ENCODE measurements at places on chromosomes 3 and 15. TPM values are rescaled to one million over a fixed set of nuclear protein-coding genes. Genes with fewer than 3 reads are reported as not detected.

The NDN gene
- total RNA-seq = 1.6 TPM

The CCDC54 gene
- not detected for total RNA-seq

The UBAP1L gene
- total RNA-seq = 3.3 TPM

The CYP8B1 gene
- not detected for total RNA-seq

The VGLL3 gene
- total RNA-seq = not detected

The IL12A gene
- 0.63 TPM for total RNA-seq

The TMA7 gene
- total RNA-seq = 219 TPM

The CLSTN2 gene
- total RNA-seq = not detected

The MIX23 gene
- total RNA-seq = 39.3 TPM

The MORC1 gene
- not detected for total RNA-seq

The FETUB gene
- not detected for total RNA-seq

The FEZF2 gene
- total RNA-seq = not detected

The NAALADL2 gene
- not detected for total RNA-seq

The MNS1 gene
- total RNA-seq = 0.44 TPM

DNA sequence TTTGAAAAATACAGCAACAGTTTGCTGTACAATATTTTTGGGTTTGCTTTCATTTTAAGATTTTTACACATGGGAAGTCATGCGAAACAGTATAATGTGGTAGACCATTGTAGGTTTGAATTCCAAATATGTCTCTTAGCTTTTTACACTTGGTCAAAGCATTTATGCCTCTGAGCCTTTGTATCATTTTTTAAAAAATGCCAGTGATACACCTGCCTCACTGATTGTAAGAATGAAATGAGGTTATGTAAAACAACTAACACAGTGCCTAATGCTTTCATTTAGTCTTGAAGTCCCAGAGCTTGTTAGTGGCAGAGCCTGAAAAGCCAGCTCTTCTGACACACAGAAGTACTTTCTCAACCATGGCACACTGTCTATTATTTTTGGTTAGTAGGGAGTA lies 202.0 kb downstream of the UBE2E2 start:
- no peak for DNase-seq
- H3K36me3 ChIP-seq = no peaks in the 10 kb centered on the region
- no peaks in the 10 kb centered on the region for H3K27me3 ChIP-seq
- peaks cover 2% of the 10 kb centered on the region for H3K4me1 ChIP-seq
- H3K4me3 ChIP-seq = no peak overlapping the region

- peak within 1 kb of the TSS; percentile 88 for H3K27ac ChIP-seq
- peaks cover 48% of the 10 kb centered on the region for H3K4me1 ChIP-seq
- peak within 1 kb of the TSS; percentile 96 for H3K4me3 ChIP-seq
- H3K36me3 ChIP-seq = peaks cover 20% of the 10 kb centered on the region
- H3K27me3 ChIP-seq = no peaks in the 10 kb centered on the region
- peak; percentile 90 for DNase-seq
Measured at GRCh38 chr3:52897130-52898122, at the start of gene STIMATE. Gene STIMATE, minus strand, starts transcription at chr3:52897548. Its CDS starts 98 bp downstream, at chr3:52897450.

GRCh38 chr3:75396316-75396802 lies 267.8 kb upstream of the FRG2C start:
- H3K36me3 ChIP-seq = no peaks in the 10 kb centered on the region
- no peak overlapping the region for H3K27ac ChIP-seq
- no peaks in the 10 kb centered on the region for H3K27me3 ChIP-seq
- H3K4me3 ChIP-seq = no peak overlapping the region
- no peak for DNase-seq
- no peaks in the 10 kb centered on the region for H3K4me1 ChIP-seq

- no peaks in the 10 kb centered on the region for H3K4me1 ChIP-seq
- DNase-seq = no peak
- no peak overlapping the region for H3K4me3 ChIP-seq
- no peaks in the 10 kb centered on the region for H3K36me3 ChIP-seq
Measured at GRCh38 chr3:80000022-80000421, 232.2 kb upstream of the ROBO1 start.

DNA sequence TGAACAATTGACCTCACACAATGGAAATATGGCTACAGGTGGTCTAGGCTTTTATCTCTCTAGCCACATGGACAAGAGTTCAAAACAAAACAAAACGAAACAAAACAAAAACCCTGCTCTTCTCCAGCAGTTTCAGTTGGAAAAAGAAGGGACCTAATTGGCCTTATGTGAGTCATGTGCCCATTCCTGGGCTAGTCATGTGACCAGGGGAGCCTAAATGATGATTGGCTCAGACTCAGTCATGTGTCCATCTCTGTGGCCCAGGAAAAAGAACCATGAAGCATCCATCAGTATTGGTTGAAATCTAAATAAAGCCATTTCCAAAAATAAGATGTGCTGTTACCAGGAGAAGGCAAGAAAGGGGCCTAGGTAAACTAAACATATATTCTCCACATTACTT lies 96.8 kb downstream of the ANXA2 start:
- DNase-seq = no peak
- no peak overlapping the region for H3K27ac ChIP-seq

- H3K27ac ChIP-seq = no peak overlapping the region
- H3K4me3 ChIP-seq = no peak overlapping the region
- H3K27me3 ChIP-seq = no peaks in the 10 kb centered on the region
- H3K36me3 ChIP-seq = no peaks in the 10 kb centered on the region
Measured at GRCh38 chr3:54691289-54691771, 236.5 kb downstream of the LRTM1 start.

- H3K4me1 ChIP-seq = no peaks in the 10 kb centered on the region
- no peak overlapping the region for H3K4me3 ChIP-seq
- no peaks in the 10 kb centered on the region for H3K27me3 ChIP-seq
- no peaks in the 10 kb centered on the region for H3K36me3 ChIP-seq
- no peak for DNase-seq
Measured at GRCh38 chr3:123708531-123708930, 123.7 kb upstream of the HACD2 start.

DNA sequence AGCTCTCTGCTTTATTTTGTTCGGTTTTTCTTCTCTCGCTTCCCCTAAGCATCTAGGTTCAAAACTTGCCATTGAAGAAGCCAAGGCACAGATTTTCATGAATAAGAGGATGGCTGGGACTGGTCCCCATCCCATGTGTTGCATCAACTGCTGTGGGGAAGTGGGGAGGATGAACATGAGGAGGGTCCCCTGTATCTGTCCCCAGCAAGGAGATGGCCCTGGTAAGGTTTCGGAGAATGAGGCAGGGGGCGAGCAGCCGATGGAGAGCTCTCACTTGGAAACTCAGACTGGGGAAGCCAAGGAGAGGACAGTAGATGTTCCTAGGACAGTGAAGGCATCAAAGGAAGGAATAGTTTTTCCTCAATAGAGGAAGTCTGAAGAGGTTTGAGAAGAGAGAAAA lies 142.0 kb upstream of the ATP2B2 start:
- no peaks in the 10 kb centered on the region for H3K36me3 ChIP-seq
- H3K4me3 ChIP-seq = no peak overlapping the region
- H3K27me3 ChIP-seq = peaks cover 13% of the 10 kb centered on the region
- DNase-seq = no peak
- no peak overlapping the region for H3K27ac ChIP-seq

GRCh38 chr3:147409143-147410115 lies at the start of gene ZIC1:
Gene ZIC1, plus strand, starts transcription at chr3:147409365. Its CDS starts 748 bp downstream, at chr3:147410113.
- DNase-seq = no peak
- peaks cover 13% of the 10 kb centered on the region for H3K36me3 ChIP-seq
- peaks cover 9% of the 10 kb centered on the region for H3K4me1 ChIP-seq
- H3K27me3 ChIP-seq = peaks cover 83% of the 10 kb centered on the region
- H3K4me3 ChIP-seq = no peak within 1 kb of the TSS

- H3K27me3 ChIP-seq = peaks cover 8% of the 10 kb centered on the region
- peak overlapping the region; percentile 4 for H3K4me3 ChIP-seq
- peak overlapping the region; percentile 84 for H3K27ac ChIP-seq
- peaks cover 29% of the 10 kb centered on the region for H3K4me1 ChIP-seq
- no peaks in the 10 kb centered on the region for H3K36me3 ChIP-seq
Measured at GRCh38 chr3:53753518-53754183, 92.6 kb downstream of the CHDH start.

DNA sequence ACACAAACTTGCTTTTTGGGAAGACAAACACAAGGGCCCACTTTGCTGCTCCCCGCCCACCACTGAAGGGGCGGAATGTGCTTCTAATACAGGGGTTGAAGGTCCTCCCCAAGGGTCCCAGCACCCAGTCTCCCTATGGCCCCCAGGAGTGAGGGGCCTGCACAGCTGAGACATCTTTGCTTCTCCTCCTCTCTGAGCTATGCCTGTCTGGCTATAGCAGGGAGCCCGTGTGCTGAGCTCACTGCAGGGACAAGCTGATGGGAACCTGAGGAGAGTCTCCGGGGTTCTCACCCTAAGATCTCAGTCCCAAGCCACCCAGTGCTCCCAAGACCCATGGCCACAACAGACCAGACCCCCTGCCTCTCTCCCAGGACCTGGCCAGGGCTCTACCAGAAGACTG lies 61.1 kb upstream of the ACAN start:
- no peaks in the 10 kb centered on the region for H3K4me1 ChIP-seq
- H3K4me3 ChIP-seq = no peak overlapping the region
- H3K27me3 ChIP-seq = peaks cover 43% of the 10 kb centered on the region
- H3K27ac ChIP-seq = no peak overlapping the region
- no peak for DNase-seq

- H3K27ac ChIP-seq = no peak overlapping the region
- H3K4me1 ChIP-seq = no peaks in the 10 kb centered on the region
- DNase-seq = no peak
- H3K27me3 ChIP-seq = no peaks in the 10 kb centered on the region
Measured at GRCh38 chr15:93719921-93720351, 511.4 kb upstream of the MCTP2 start.

DNA sequence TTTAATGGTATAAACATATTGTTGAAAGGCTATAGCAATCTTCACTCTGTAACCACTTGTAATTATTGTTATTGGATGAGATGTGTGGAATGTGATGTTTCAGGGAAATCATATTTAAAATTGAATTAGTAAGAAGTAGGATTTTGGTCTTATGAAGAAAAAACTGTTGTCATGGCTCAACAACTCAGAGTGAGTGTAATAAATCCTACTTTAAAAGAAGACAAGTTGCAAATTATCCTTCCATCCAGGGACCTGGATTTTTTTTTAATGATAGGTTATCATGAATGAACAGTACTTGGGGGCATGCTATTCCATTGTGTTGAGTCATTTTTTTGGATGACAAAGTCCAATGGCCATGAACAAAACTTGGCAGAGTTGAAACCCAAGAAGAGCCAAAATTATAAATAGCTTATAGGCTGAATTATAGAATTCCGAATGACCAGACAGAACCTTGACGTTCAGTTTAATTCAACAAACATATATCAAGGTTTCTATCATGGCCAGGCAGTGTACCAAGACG lies 625.5 kb upstream of the ZNF717 start:
- no peaks in the 10 kb centered on the region for H3K36me3 ChIP-seq
- no peak for DNase-seq
- no peak overlapping the region for H3K4me3 ChIP-seq
- H3K27me3 ChIP-seq = no peaks in the 10 kb centered on the region
- no peak overlapping the region for H3K27ac ChIP-seq
- no peaks in the 10 kb centered on the region for H3K4me1 ChIP-seq

- no peak for DNase-seq
- no peaks in the 10 kb centered on the region for H3K27me3 ChIP-seq
Measured at GRCh38 chr3:65817553-65818126, 221.1 kb downstream of the MAGI1 start.

DNA sequence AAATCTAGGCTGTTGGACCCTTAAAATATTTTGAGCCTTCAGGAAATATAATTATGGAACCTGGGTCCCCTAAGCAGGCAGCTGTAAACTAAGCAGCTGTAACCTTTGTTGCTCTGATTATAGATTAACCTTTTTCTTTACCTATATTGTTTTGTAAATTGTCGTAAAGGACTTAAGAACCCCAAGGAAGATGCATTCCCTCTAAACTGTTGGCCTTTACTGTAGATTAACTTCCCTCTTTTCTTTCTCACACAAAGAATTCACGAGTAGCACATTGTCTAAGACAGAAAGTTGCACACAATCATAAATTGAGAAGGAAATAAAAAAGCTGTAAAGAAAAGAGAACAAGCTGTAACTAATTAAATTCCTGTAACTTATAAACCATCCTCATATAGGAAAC lies 877.3 kb downstream of the ROBO2 start:
- DNase-seq = no peak
- H3K36me3 ChIP-seq = no peaks in the 10 kb centered on the region
- no peak overlapping the region for H3K27ac ChIP-seq
- H3K27me3 ChIP-seq = no peaks in the 10 kb centered on the region
- no peak overlapping the region for H3K4me3 ChIP-seq

GRCh38 chr15:80659375-80659774 lies 35.7 kb upstream of the ABHD17C start:
- no peak for DNase-seq
- H3K36me3 ChIP-seq = no peaks in the 10 kb centered on the region
- no peak overlapping the region for H3K27ac ChIP-seq
- no peaks in the 10 kb centered on the region for H3K4me1 ChIP-seq
- no peak overlapping the region for H3K4me3 ChIP-seq

DNA sequence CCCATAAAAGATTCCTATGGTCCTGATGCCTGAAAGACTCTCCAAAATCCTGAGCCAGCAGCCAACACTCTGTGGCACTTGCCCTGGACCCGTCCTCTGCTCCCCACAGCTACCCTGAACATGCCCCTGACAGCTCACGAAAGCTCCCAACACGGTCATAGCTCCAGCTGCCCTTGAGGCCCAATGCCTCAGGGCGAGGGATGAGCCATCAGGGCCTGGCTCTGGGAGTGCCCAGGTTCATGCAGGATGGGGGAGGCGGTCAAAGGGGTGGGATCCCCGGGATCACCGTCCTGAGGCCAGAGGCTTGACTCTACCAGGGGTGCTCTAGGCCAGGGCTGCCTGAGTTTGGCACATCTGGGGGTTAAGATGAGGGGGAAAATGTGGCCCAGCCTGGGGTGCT lies 72.7 kb upstream of the RPL32 start:
- H3K4me3 ChIP-seq = no peak overlapping the region
- H3K27me3 ChIP-seq = no peaks in the 10 kb centered on the region
- DNase-seq = no peak
- H3K27ac ChIP-seq = no peak overlapping the region
- H3K4me1 ChIP-seq = peaks cover 37% of the 10 kb centered on the region

DNA sequence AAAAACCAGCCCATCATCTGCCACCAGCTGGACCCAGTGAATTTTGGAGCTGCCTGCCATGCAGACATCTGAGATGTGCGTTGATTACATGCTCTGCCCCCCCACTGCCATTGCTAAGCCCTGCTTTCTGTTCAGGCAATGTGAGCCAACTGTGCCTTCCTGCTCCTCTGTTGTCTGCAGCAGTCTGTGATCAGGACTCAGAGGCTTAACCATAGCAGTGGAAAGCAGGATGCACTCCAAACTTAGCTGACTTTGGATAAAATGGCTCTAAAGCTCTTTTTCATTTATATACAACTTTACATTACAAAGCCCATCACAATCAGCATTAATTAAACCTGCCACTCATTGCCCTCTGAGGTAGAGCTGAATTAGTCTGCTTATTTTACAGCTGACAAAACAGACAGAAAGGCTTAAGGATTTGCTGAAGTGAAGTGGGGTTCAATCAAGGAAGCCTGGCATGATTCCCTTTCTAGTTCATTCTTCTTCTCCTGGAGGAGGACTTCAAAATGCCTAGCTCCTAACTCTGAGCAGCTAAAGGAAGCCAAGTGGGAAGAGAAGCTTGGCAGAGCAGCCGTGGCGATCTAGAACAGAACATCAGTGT lies 15.7 kb upstream of the RPS27L start:
- no peak for DNase-seq
- H3K27me3 ChIP-seq = no peaks in the 10 kb centered on the region
- no peak overlapping the region for H3K4me3 ChIP-seq
- no peak overlapping the region for H3K27ac ChIP-seq
- H3K4me1 ChIP-seq = peaks cover 4% of the 10 kb centered on the region
